ENCODE measurements at places on chromosomes 5 and 9. TPM values are rescaled to one million over a fixed set of nuclear protein-coding genes. Genes with fewer than 3 reads are reported as not detected.

The MCIDAS gene
- not detected for total RNA-seq

The NFIB gene
- total RNA-seq, result not detected

The SOX30 gene
- total RNA-seq, result not detected

DNA sequence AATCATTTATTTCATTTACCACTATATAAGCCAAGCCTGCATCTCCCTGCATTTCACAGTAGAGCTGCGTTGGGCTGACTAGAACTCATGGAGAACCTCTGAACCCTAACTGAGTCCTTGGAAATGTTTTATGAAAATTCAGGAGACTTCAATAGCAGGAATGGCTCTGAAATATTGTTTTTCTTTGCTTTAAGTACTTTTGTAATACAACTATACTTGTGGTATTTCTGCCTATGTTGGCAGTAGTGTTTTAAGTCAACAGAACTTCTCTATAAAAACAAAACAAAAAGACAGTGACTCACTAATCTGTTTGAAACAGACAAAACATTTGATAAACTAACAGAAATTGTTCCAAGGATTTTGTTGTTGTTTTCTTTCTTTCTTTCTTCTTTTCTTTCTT lies 489.2 kb upstream of the MEF2C start:
- no peak overlapping the region for H3K27ac ChIP-seq
- DNase-seq, result no peak
- no peaks in the 10 kb centered on the region for H3K36me3 ChIP-seq

GRCh38 chr5:73180566-73180965 lies 7.6 kb downstream of the TMEM174 start:
- peaks cover 24% of the 10 kb centered on the region for H3K27me3 ChIP-seq
- H3K4me1 ChIP-seq, result no peaks in the 10 kb centered on the region
- DNase-seq, result no peak
- no peaks in the 10 kb centered on the region for H3K36me3 ChIP-seq
- H3K4me3 ChIP-seq, result no peak overlapping the region

DNA sequence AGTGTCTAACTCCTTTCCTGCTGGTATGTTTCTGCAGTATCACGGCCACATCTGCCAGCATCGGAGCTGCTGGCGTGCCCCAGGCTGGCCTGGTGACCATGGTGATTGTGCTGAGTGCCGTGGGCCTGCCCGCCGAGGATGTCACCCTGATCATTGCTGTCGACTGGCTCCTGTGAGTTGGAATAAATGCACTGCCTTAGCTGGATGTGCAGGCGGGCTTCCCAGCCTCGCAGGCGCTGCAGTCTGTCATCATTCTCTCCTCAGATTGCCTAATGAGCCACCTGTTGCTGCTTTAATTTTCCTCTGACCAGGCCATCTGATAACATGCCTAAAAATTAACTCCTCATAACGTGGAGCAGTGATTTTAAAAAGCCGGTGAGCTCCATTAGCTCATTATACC lies 79.1 kb upstream of the PLPP6 start:
- no peaks in the 10 kb centered on the region for H3K36me3 ChIP-seq
- no peak overlapping the region for H3K4me3 ChIP-seq
- DNase-seq, result no peak
- H3K27ac ChIP-seq, result no peak overlapping the region

The IFNB1 gene
- total RNA-seq, result not detected

The IL33 gene
- not detected for total RNA-seq

GRCh38 chr5:149418910-149419531 lies 39.9 kb upstream of the IL17B start:
- peaks cover 16% of the 10 kb centered on the region for H3K27me3 ChIP-seq
- no peak overlapping the region for H3K27ac ChIP-seq
- H3K36me3 ChIP-seq, result no peaks in the 10 kb centered on the region
- DNase-seq, result no peak

DNA sequence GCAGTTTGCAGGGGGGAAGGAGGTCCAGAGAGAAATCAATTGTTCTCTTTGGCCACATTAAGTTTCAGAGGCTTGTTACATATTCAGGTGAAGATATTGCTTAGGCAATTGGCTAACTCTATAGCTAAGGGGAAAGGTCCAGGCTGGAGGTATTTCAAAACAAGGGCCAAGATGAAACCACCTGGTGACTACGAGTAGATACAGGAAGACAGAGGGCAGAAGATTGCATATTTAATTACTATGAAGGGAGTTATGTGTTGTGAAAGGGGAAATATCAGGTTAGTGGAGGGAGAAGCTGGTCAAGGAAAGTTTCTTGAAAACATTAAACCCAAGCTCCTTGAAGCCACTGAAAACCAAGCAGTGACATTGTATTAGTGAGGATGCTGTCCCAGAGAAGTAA lies 1.9 kb upstream of the RAD23B start:
- no peak overlapping the region for H3K4me3 ChIP-seq
- peaks cover 19% of the 10 kb centered on the region for H3K4me1 ChIP-seq
- H3K27me3 ChIP-seq, result no peaks in the 10 kb centered on the region
- no peak for DNase-seq
- H3K36me3 ChIP-seq, result no peaks in the 10 kb centered on the region
- no peak overlapping the region for H3K27ac ChIP-seq

DNA sequence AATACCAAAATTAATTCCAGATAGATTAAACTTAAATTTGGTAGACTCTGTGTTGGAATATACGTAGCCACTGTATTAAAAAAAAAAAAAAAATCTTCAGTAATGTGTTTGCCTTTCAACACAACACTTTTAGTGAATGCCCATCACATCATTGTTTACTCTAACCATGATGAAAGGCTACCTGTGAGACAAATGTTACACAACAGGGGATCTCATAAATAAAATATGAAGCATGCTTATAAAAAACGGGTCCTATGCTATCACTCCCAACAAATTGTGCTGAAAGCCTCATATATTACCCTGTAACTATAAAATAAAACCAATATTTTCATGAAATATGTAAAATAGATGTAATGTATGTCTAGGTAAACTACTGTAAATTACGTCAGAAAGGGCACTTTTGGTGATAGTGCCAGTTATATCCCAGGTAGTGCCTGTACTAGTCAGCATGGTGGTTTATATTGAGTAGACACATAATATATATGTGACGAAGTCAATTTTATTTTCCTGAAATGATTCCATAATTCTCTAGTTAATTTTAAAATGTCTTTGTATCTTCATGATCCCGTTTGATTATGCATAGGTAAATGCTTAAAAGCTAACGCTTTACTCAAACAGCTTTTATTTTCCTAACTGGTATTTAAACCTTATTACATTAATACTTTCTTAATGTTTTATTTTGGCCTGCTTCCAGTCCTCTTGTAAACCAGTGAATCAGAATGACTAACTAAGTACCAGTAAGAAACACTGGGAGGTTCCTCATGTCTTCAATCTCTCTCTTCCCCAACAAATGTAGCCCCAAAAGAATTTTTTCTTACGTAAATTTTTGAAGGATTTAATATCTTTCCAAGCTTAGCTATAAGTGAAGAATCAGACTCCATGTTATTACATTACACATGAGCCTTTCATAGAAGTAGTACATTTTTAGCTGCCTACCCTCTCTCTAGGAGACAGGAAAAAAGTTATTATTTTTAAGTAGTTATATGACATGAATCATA lies 420.3 kb downstream of the GABRG2 start:
- no peaks in the 10 kb centered on the region for H3K4me1 ChIP-seq
- H3K4me3 ChIP-seq, result no peak overlapping the region
- no peak for DNase-seq
- no peaks in the 10 kb centered on the region for H3K27me3 ChIP-seq
- no peak overlapping the region for H3K27ac ChIP-seq

The HRH2 gene
- total RNA-seq, result 2.9 TPM

GRCh38 chr9:95857124-95857523 lies 18.4 kb upstream of the ERCC6L2 start:
- H3K4me3 ChIP-seq, result no peak overlapping the region
- H3K27ac ChIP-seq, result no peak overlapping the region
- no peak for DNase-seq
- H3K27me3 ChIP-seq, result no peaks in the 10 kb centered on the region
- H3K36me3 ChIP-seq, result no peaks in the 10 kb centered on the region

GRCh38 chr9:132187121-132187620 lies 25.3 kb downstream of the NTNG2 start:
- H3K4me3 ChIP-seq, result no peak overlapping the region
- no peak for DNase-seq
- no peak overlapping the region for H3K27ac ChIP-seq
- H3K36me3 ChIP-seq, result no peaks in the 10 kb centered on the region
- H3K27me3 ChIP-seq, result peaks cover 53% of the 10 kb centered on the region
- no peaks in the 10 kb centered on the region for H3K4me1 ChIP-seq

DNA sequence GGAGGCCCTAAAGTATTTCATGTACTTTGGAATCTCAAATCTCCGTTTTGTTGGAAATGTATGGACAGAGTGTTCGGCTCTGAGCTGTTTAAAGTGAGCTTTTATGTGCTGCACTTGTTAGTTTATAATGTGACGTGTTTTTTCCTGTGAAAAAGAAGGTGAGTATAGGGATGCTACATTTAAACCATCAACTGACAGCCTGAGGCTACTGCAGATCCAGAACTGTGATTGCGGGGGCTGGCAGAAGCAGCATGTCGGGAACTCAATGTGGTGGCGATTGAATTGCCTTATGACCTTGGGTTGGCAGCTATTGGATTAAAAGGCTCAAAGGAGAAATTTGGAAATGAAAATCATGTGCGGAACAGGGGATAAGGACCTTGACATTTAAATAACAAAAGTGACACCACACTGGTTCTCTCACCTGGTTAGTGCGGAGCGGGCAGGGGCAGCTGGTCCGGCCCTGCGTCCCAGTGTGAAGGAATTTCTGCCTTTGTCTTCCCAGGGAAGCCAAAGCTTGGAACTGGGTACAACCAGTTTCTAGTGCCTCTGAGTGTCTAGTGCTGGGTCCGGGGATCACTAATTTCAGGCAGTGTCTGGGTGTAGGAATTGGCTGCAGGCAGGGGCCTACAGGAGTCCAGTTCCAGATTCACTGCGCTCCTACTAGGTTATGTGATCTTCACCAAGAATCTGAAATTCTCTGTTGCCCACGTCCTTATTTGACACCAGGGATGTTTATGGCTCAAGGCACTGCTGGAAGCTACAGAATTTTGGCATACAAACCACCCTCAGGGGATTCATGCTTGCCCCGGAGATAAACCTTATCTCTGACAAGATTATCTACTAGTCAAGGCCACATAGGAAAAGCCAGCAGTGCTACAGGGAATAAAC lies 120.7 kb upstream of the ERCC6L2 start:
- no peak overlapping the region for H3K27ac ChIP-seq
- no peaks in the 10 kb centered on the region for H3K27me3 ChIP-seq
- no peak overlapping the region for H3K4me3 ChIP-seq
- peaks cover 22% of the 10 kb centered on the region for H3K4me1 ChIP-seq

DNA sequence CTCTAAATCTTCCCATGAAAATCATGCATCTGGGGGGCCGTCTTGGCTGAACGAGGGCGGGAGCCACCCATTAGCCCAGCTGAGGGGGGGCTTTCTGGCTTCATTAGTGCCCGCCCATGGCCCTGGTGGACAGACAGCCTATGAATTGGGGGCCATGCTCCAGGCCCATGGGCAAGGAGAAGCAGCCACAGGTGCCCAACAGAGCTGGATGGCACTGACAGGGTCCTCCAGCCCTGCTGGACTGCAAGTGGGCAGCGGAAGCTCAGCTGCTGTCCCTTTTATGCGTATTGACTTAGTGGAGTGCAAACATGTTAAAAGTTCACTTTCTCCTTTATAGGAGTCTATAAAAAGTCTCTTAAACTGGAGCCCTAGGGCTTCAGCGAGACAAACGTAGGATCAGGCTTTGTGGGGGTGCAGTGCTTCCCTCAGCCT lies 75.3 kb downstream of the MACROH2A1 start:
- H3K27ac ChIP-seq, result no peak overlapping the region
- no peaks in the 10 kb centered on the region for H3K27me3 ChIP-seq
- no peak for DNase-seq
- H3K4me3 ChIP-seq, result no peak overlapping the region

- no peak overlapping the region for H3K4me3 ChIP-seq
- no peaks in the 10 kb centered on the region for H3K36me3 ChIP-seq
- no peaks in the 10 kb centered on the region for H3K4me1 ChIP-seq
- no peak overlapping the region for H3K27ac ChIP-seq
- no peak for DNase-seq
- H3K27me3 ChIP-seq, result no peaks in the 10 kb centered on the region
Observed at GRCh38 chr9:116978155-116978554, 291.1 kb downstream of the TRIM32 start.

The RPL12 gene
- 1,610 TPM for total RNA-seq

DNA sequence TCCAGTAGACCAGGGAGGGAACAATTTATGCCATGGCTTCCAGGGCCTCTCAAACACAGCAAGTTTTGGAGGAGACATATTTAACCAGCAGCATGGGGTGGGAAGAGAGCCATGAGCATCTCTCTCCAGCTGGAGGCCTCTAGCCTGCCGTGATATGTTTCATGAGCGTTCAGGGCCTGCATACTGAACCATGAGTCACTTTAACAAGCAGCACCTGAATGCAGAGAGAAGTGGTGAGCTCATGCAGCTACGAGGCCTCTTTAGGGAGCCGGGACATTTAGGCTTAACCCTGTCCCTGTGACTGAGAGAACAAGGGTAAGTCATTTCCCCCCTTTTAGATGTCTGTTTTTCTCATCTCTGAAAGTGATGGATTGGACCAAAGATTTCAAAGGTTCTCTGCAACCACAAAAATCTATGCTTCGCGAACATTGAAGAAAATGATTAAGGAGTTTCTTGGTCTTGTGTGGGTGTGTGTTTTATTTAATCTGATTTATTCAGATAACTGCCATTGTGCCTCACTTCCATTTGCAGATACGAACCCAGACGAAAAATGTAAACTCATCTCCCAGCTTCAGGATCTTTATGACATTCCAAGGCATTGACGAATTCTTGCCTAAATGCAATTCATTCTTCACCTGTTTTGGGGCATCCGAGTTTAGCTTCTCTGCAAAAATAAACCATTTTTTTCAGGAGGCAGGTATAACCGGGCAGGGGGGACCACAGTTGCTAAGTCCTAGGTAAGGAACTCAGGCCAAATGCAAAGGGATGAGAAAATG lies 157.0 kb downstream of the GABBR2 start:
- H3K27me3 ChIP-seq, result peaks cover 8% of the 10 kb centered on the region
- no peak overlapping the region for H3K4me3 ChIP-seq
- H3K4me1 ChIP-seq, result no peaks in the 10 kb centered on the region
- no peaks in the 10 kb centered on the region for H3K36me3 ChIP-seq
- DNase-seq, result no peak
- H3K27ac ChIP-seq, result no peak overlapping the region

The FOXD4L4 gene
- 0.38 TPM for total RNA-seq

The GDNF gene
- not detected for total RNA-seq

DNA sequence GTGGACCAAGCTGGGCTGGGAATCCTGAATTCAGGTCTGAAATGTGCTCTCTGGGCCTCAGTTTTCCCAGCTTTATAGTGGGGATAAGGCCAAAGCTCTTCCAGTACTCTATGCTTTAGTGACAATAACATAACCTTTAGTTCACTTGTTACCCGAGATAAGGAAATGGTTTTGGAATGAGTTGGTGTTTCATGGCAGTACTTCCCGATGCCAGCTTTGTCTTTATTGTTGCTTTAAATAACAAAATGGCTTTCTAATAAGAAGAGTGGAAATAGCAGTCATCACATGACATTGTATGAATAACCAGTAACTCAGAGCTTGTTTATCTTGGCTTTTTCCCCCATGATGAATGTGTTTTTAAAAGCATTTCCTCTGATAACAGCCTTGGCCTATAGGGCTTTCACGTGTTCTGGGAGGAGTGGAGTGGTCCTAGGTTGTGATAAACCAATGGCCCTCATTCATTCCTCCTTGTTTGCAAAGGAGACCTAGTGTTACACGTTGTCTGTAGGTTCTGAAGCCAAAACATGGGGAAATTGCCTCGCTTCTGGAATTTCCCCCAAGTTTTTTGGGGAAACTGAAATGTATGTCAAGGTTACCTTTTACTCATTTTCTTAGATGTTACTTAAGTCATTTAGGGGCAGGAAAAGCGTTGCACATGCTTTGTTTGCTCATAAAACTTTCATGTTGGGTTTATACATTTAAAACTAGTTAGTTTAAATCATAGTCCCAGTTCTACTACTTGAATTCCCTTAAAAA lies 53.7 kb downstream of the ZNF618 start:
- no peaks in the 10 kb centered on the region for H3K27me3 ChIP-seq
- no peak overlapping the region for H3K4me3 ChIP-seq
- no peaks in the 10 kb centered on the region for H3K4me1 ChIP-seq
- no peak for DNase-seq

Measured in T-cell (primary cell).